ENCODE measurements at places on chromosomes 1 and 21.

- no peak for DNase-seq
Measured at GRCh38 chr1:8562881-8563865, 245.3 kb downstream of the SLC45A1 start.

GRCh38 chr1:36081926-36082485 lies 1.9 kb upstream of the TEKT2 start:
- DNase-seq: no peak

GRCh38 chr1:112058815-112059450 lies 69.5 kb upstream of the KCND3 start:
- DNase-seq: no peak

- DNase-seq: no peak
Measured at GRCh38 chr1:106022312-106022902, 1034.1 kb upstream of the PRMT6 start.

DNA sequence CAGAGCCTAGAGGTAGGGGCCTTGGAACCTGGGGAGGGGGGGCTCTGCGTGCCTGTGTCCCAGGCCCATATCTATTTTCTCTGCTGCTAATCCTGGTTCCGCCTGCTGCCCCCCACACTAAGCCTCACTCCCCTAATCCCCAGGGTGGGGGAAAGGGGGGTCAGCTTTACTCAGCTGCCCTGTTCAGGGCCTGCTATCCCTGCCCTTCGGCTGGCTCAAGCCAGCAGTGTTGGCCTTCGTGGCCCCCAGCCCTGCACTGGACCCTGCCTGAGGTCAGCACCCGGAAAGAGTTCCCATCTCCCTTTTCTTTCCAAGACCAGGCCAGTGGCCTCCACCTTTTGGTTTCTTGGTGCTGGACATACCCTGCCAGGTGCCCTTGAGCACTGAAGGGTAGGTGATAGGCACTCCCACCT lies 8.4 kb downstream of the ZBTB7B start:
- DNase-seq: no peak
